ENCODE measurements at places on chromosomes 7 and 10.
A peak's percentile ranks its signal among the peaks of the same experiment; 100 is the strongest.

DNA sequence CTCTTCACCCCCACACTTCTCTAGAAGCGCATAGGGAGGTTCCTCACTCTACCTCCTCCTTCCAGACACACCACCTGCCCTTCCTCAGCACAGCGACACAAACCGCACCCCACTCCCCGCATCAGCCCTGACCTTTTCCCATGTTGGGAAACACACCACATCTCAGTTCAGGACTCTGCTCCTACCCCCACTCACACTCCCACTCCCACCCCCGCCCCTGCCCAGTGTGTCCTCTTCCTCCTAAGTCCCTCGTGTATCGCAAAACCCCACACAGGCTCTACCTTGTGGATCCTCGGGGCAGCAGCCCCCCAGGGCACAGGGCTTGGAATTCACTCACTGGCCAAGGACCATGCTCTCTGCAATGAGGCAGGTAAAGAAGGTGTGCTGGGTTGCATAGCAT, 4.2 kb upstream of the AOC1 start:
- no peak for DNase-seq

GRCh38 chr10:14153570-14154055, 177.1 kb downstream of the FRMD4A start:
- DNase-seq = no peak

GRCh38 chr7:149845257-149845980, 7.2 kb downstream of the ZNF862 start:
- DNase-seq = no peak

DNA sequence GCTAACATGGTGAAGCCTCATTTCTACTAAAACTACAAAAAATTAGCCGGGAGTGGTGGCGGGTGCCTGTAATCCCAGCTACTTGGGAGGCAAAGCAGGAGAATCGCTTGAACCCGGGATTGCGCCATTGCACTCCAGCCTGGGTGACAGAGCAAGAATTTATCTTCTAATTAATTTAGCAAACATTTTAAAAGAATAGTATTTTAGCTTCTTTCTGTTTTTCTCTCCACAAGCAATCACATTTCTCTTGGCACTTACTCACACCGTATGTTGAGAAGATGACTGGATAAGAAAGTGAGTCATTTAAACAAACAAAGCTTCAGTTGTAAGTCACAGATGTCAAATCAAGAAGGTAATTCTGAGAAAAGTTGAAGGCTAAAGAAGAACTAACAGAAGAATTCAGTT, 264.0 kb downstream of the ARL4A start:
- DNase-seq = no peak

DNA sequence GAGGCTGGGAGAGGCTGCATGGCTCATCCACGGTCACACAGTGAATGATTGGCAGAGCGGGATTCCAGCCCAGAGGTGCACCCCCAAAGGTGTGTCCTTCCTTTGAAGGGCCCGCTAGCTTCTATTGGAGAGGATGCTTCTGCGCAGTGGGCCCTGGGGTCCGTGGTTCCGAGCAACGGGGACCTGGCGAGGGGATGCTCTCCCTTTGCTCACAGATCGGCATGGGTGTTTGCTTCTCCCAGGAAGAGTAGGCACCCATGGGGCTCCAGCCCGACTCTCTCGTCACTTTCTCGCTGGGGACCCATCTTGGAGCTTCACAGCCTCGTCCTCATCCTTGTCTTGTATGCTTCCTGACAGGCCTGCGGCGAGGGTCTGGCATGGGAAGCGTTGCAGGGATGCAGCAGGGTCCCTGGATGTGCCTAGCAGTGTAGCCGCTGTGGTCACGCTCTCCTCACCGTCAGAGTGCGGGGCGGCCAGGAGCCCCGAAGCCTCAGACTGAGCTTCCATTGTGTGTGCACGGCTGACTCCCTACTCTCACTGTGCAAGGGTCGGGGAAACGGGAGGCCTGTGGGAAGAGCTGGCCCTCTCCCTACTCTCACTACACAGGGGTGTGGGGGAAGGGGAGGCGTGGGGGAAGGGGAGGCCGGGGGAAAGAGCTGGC, 538.5 kb upstream of the FOXK1 start:
- no peak for DNase-seq

GRCh38 chr10:125116041-125116649, 44.2 kb downstream of the CTBP2 start:
- no peak for DNase-seq

GRCh38 chr7:101126651-101127459, at the start of gene SERPINE1:
SERPINE1 (plus strand) TSS chr7:101127104; CDS start chr7:101128394, 1,290 bp downstream.
- peak; percentile 92 for DNase-seq

- DNase-seq = no peak
Observed at GRCh38 chr10:108812906-108813305, 1110.4 kb downstream of the XPNPEP1 start.

GRCh38 chr7:6621195-6622133, 6.1 kb downstream of the ZNF853 start:
- DNase-seq = no peak

- peak; percentile 33 for DNase-seq
Observed at GRCh38 chr7:141074162-141074991, 513 bp downstream of the TMEM178B start.

DNA sequence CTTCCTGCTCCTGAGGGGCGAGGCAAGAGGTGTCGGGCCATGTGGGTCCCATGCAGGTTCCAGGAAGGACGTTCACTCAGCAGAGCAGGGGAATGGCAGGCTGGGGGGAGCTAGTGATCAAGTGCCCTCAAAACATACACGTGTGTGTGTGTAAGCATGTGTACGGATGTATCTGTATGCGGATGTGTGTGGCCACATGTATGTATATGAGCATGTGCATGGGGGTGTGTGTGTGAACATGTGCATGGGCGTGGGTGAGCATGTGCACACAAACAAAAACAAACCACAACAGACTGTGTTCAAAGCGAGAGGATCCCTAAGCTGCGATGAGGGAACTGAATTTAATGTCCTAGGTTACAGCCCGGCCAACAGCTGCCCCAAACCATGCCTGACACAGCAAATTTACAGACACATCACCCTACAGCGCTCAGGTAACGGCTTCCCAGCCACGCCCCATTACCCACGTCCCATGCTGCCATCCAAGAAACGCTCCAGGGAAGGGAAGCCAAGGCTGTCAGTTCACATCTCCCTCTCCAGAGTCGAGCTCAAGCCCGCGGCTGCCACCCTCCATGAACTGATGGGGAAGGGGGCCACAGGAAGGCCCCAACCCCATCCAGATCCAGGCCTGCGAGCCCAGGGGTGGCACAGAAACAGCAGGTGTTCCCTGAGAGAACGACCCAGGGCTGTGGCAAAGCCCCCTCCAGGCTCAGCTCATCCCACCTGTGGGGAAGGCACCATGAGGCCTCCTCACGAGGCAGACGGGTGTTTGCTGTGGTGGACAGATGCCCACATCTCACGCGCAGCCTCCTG, 56.6 kb downstream of the PTPRN2 start:
- no peak for DNase-seq

- peak; percentile 77 for DNase-seq
Observed at GRCh38 chr7:87059525-87060287, at the start of gene ELAPOR2. ELAPOR2 (minus strand) TSS chr7:87059654; CDS start chr7:87059513, 141 bp downstream.

DNA sequence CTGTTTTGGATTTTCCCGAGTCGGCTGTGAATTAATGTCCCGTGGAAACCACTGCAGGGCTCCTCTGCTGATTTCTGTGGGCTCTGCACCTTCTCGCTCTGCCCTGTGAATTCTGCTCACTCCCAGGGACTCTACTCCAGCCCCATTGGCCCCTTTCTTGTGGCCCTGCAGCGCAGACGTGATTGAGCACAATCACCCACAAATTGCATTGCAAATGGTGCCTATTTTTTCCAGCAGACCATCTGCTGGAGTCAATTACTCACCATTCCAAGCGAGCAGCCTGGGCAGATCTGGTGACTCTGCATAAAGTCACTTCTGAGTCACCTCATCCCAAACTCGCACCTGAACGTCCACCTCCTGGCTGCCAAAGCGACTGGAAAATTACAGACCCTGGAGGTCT, 235.8 kb downstream of the PAXIP1 start:
- no peak for DNase-seq

- DNase-seq = no peak
Observed at GRCh38 chr10:36778651-36779050, 346.7 kb upstream of the ANKRD30A start.

- DNase-seq = peak; percentile 17
Observed at GRCh38 chr10:86411852-86412560, 45.4 kb upstream of the GRID1 start.

- peak; percentile 24 for DNase-seq
Observed at GRCh38 chr7:73341877-73342276, 13.9 kb downstream of the FKBP6 start.

DNA sequence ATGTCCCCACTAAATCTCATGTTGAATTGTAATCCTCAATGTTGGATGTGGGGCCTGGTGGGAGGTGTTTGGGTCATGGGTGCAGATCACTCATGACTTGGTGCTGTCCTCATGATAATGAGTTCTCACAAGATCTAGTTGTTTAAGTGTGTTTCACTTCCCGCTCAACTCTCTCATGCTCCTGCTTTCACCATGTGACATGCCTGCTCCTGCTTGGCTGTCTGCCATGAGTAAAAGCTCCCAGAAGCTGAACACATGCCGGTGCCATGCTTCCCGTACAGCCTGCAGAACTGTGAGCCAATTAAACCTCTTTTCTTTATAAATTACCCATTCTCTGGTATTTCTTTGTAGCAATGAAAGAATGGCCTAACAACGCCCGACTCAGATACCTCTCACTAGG, 6.2 kb upstream of the PSTK start:
- DNase-seq = no peak

DNA sequence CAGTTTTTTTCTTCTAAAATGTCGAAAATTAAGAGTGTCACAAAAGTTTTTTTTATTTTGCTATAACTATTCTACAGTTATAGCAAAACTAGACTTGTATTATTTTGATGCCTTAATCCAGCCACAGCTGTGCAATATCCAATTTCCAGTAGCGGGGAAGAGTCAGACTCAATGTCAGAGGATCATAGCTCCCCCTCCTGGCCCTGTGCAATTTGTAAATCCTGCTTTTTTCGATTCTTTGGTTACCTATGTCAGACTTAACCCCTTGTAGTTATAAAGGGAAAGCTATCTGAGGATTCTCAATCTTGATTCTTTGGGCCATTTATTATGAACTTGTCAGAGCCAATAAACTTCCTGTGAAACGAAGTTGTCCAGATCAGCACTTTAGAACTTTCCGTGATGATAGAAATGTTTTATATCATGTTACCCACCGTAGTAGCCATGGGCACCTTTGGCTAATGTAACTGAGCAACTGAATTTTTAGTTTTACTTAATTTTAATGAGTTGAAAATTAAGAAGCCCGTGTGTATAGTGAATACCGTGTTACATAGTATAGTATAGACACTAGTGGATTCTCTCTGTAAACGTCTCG, 87.7 kb upstream of the PRKCQ start:
- DNase-seq = peak; percentile 72

GRCh38 chr7:36064676-36065075, 88.4 kb upstream of the EEPD1 start:
- DNase-seq = no peak

GRCh38 chr7:8386926-8387550, 46.4 kb upstream of the NXPH1 start:
- no peak for DNase-seq

- peak; percentile 17 for DNase-seq
Observed at GRCh38 chr10:60148266-60148840, 241.3 kb downstream of the ANK3 start.

DNA sequence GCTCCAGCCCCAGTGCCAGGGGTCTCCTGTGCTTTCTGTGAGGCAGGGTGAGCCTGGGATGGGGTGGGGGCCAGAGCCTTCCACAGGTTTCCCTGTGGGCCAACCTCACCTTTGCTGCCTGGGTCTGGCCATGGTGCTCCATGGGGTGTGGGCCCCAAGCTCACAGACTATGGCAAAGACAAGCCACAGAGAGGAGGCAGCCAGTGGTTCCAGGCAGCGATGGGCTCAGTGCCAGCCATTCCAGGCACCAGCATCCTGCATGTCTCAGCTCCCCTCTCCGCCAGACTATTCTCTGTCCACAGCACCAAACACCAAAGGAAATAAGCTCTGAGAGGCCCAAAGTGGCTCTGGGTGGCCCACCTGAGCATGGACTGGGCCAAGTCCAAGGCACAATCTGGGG, 133.5 kb downstream of the PTPN20 start:
- DNase-seq = no peak

DNA sequence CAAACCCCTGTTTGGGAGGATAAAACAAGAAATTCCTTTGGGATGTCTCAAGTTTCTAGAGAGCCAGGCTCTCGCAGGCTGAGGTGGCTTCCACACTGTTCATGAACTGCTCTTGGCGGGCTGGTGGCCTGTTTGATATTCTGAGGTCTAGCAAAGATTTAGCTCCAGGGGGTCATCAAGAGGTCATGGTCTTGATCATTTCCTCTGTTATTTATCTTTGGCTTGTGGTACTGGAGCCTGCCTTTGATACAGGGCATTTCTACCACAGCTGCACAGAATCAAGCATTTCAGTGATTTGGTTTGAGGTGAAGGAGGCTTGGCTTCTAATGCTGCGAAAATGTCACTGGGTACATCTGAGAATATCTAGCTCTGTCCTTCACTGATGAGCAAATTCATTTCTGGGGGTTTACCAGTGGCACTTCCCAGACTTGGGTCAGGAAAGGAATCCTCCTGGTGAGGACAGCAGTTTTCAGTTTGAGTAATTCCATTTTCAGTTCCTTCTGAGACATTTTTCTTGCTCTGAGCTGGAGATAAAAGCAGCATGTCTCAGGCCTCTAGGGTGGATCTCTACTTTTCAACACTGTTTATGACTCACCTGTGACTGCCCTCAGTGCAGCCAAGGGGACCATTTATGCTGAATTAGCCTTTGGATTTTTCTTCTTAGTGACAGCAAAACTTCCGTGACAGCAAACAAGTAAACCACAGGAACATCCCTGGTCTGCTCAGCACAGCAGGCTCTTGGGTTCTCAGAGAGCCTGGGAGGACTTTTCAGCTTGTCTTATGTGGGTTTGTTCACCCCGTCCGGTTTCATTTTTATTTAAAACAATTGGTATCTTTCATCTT, 312.0 kb downstream of the RNLS start:
- peak; percentile 61 for DNase-seq

DNA sequence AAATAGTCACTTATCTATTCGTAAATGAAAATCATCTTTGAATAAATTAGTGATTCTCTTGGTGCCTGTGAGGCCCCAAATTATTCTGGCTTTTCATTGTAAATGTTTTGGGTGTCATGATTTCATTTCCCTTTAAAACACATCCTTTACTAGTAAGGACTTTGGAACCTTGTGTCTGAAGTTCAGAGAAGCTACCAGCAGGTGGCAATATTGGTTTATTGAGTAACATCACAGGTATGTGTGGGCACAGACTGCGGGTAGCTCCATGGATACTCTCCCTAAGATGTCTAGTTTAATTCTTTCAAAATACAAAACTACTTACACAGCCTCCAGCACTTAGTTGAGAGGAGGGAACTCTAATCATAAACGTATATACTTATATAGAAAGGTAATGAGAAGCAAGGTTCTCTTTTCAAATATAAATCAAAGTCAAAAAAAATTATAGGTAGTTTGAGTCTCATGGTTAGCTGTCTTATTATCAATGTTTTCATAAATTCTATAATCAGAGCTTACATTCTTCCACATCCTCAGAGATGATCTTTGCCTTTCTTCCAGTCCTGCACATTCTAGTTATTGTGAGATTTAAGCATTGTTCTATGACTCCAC, 449.6 kb downstream of the GRM8 start:
- DNase-seq = peak; percentile 36

DNA sequence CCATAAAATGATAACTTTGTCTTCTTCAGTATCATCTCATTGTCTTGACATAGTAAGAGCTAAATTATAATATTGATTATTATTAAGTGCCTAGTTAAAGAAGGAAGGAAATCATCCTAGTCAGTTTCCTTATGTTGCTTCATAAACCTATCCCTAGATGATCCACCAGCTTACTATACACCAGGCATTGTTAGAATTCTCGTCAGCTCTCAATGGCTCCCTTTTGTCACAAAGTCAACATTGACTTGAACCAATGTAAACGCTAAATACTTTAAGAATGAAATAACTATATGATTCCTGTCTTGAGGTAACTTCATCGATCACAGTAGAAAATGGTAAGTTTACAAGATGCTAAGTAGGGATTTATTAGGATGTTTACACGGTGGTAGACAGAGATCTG, 1162.9 kb downstream of the CNTNAP2 start:
- no peak for DNase-seq
